ENCODE measurements at places on chromosomes 7 and 10. TPM values are rescaled to one million over a fixed set of nuclear protein-coding genes. Genes with fewer than 3 reads are reported as not detected.

STEAP2 gene
- total RNA-seq, result 10.8 TPM

ETV1 gene
- total RNA-seq, result 27.9 TPM

DPP6 gene
- 0.19 TPM for total RNA-seq

PRKCQ gene
- total RNA-seq, result 0.16 TPM

ANXA8L1 gene
- total RNA-seq, result 0.68 TPM

PSD gene
- 0.49 TPM for total RNA-seq

MNX1 gene
- total RNA-seq, result not detected

PTPRN2 gene
- total RNA-seq, result 1.6 TPM

MET gene
- total RNA-seq, result 15.9 TPM

Measured in Right ventricle myocardium inferior (tissue), 1 donor.